ENCODE measurements at places on chromosomes 3 and 15.

- no peak for DNase-seq
Measured at GRCh38 chr3:42222942-42223693, 42.9 kb downstream of the CCK start.

- no peak for DNase-seq
Measured at GRCh38 chr3:45832699-45833098, 9.2 kb downstream of the LZTFL1 start.

DNA sequence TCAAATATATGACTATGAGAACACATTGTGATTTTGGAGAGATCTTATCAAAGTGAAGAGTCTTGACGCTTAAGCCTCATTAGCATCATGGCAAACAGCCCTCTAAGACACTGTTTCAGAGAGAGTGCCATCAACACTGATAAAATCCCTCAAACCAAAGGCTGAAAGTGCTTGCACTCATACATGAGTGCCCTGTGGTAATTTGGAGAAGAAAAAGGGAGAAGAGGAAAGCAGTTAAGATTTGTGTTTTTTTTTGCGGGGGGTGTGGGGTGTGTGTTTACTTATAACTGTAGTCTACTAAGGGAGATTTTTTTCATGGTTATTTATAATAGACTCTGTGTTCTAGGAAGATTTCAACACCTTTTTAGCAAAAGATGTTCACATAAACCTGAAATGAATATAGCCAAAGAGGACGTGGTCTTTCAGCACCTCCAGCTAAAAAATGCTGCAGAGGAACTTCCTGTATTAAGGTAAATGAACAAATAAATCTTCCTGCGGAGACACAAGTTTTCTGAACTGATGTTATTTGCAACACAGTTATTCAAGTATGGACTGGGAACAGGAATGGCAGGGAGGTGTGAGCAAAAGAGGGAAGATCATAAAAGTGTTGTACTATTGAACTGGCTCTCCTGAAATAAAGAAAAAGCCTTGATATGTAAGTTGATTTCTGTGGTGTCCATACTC lies 81.9 kb upstream of the TGFBR2 start:
- no peak for DNase-seq

- DNase-seq = peak; percentile 61
Measured at GRCh38 chr3:141875374-141875892, 1.0 kb upstream of the ATP1B3 start.

- no peak for DNase-seq
Measured at GRCh38 chr3:4996771-4997291, 17.6 kb downstream of the BHLHE40 start.

DNA sequence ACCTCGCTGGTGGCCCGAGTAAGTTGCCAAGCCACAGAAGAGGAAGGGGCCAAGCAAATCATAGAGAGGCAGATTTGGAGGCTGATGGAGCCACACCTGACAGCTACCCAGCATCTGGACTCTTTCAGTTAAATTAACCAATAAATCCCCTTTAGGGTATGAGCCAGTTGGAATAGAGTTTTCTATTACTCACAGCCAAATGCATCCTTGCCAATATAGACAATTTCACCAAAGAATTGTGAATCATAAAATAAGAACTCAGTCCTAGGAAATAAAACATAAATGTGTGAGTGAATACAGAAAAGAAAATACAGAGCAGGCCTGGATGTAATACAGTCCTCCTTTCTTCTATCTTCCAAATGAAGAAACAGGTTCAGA lies 161.6 kb upstream of the ANKRD28 start:
- no peak for DNase-seq

- no peak for DNase-seq
Measured at GRCh38 chr3:90010341-90010740, 902.9 kb downstream of the EPHA3 start.
